ENCODE measurements at places on chromosomes 7 and 10.

DNA sequence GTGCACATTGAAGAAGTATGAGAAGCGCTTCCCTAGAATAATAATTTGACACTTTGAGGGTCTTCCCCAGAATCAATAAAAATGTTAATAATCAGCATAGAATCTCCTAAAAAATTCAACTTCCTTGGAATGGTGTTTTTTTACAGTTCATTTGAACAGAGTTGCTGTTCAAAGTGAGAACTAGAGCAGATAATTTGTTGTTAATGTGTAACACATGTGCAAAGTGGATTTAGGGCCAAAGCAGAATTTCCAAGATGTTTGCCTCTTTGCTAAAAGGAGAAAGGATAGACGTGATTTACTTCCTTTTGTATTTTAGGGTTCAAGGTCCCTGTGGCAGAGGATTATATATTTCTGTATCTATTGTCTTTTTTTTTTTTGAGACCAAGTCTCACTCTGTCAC, 73.8 kb downstream of the ZNF277 start:
- no peak for DNase-seq

GRCh38 chr10:91250341-91250740, 29.9 kb downstream of the PCGF5 start:
- DNase-seq, result no peak

GRCh38 chr7:65839846-65840245, 33.0 kb upstream of the VKORC1L1 start:
- no peak for DNase-seq

DNA sequence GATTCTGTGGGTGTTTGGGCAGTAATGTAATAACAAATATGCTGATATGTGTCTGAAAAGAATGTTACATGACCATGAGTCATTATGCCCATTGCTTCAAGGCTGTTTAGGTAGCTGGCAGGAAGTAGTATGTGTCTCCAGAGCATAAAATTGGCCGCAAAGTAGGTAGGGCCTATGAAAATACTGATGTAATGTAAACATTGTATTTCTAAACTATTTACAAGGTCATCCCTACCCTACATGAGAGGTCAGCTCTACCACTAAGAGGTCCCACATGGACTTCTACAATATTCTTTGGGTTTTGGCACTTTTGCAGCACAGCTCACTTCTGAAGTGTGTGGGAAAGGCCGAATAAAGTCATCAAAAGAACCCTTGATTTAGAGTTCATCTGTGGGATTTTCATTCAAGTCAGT, 301.9 kb downstream of the AHR start:
- DNase-seq, result no peak

- no peak for DNase-seq
Observed at GRCh38 chr7:84236398-84236797, 41.8 kb upstream of the SEMA3A start.

DNA sequence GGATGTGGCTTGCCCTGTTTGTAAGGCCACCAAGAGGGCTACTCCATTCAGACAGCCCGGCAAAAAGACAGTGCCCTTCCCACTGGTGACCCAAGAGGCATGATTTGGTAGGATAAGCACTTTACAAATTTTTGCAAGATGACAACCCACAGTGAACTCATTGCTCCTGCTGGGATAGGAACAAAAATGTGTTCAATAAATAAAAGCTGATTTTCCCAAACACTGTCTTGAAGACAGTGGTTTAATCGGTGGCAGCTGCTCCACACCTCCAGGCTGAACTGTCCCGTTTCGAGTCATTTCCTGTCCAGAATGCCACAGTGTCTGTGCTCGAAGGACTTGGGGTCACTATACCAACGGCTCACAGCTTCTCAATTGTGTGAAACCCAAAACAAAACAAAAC, 45.1 kb upstream of the NPTX2 start:
- DNase-seq, result no peak

DNA sequence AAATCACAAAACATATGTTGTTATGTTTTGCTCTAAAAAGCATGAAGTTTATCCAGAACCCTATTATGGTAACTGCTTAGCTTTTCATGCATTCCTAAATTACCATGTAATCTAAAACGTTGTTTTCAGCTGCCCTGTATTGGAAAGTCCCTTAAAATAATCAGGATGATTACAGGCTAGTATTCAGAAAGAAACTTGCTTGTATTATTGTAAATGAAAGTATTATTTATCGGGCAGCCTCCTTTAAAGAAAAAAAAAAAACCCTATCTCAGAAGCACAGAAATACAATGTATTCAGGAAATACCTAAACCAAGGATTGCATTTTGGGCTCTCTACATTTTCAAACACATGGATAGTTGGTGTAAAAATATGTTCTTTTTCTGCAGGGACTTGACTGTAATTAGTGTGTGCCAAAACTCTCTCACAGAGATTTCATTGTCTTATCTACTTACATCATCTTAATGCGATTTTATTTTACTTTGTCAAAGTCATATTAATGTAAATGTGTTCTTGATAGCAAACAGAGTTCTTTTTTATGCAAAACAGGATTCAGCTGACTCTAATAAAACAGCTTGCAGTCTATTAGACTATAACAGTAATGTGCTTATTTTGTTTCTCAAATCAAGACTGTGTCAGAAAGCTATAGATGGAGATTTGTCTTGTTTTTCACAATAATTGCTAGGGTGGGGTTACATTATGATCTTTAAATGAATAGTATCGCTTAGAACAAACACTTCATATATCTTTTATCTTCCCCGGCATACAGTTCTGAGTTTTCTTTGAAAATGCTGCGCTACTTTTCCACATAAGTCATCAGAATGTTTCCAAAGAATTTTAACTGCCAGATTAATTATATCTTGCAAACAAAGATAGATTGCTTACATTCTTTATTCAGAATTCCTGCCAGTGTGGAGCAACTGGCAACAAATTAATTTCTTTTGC, 65.3 kb upstream of the ARID5B start:
- DNase-seq, result no peak

All from CD4-positive, alpha-beta T cell treated with Interleukin-17A for 1 hour (primary cell).